NCI-H2029 treated with DMSO at 0.1 percent for 48 hours (cell line): ENCODE measurements at places on chromosomes 6 and 20.

DNA sequence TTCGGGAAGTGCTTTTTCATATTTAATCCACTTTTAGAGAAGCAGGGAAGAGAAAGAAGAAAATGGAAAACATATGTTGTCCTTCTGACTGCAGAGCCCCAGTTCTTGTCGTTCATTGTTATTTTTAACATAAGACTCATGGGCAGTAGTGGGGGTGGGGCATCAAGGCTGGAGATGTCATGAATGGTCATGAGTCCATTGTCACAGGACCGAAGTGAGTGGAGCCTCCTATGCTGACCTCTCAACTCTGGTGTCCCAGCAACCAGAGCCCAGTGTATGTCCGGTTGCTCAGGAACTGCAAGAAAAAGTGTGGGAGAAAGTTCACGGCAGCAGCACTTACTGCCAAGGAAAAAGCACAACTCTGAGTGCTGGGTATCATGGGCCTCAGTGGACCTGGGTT is 108.6 kb downstream of the BANF2 start:
- no peak for DNase-seq

DNA sequence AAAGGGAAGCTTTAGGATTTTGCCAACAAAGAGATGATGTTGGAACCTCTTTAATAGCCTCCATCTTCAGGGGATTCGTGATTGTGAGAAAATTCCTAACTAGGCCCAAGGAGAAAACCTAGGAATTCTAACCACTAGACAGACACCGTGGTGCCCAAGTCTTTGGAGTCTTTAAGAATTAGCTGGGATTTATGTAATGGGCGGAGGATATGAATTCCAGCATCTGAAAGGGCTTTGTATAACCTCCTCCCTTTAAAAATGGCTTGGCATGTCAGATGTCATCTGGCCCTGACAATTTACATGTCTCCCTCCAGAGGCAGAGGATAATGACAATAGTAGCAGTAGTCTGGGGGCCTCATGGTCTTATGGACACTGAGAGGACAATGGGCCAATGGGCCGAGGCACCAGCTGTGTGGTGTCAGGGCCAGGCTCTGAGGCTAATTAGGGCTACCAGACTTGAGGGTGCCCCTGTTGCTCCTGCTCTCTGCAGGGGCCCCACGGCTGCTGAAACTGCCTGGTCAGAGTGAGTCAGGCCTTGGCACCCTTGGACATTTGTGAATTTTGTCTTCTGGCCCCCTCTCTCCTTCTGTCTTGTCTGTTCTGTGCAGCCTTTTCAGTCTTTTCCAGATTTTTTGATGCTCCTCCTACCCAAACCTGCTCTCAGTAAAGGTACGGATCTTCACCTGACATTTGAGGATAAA is 113.9 kb downstream of the EDN1 start:
- DNase-seq: no peak

DNA sequence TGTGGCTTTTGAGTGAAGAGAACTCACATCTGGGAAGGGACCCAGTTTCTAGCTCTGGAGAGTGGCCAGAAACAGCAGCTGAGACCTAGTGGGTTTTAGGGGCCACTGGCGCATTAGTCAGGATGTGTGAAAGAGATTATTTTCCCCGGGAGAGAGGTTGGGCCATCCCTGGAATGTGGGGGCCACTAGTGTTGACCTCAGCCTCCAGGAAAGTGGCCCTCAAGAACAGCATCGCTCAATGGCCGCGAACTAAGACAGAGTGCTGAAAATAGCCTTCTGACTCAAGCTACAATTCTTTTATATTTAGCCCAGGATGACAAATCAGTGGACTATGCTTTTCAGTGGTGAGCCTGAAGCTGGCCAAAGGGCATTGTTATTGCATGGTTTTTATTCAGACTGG is 210.4 kb upstream of the RNF24 start:
- DNase-seq: no peak

GRCh38 chr6:163314791-163315470 is 99.6 kb upstream of the QKI start:
- DNase-seq: no peak

- no peak for DNase-seq
These were observed 10.7 kb downstream of the TGIF2 start for GRCh38 chr20:36584018-36584481.

GRCh38 chr20:58634521-58635278 is 16.4 kb upstream of the STX16 start:
- DNase-seq: no peak

GRCh38 chr20:38001981-38002380 is 31.3 kb downstream of the TTI1 start:
- DNase-seq: no peak

- no peak for DNase-seq
These were observed 510.2 kb upstream of the SULF2 start for GRCh38 chr20:48295445-48295903.

DNA sequence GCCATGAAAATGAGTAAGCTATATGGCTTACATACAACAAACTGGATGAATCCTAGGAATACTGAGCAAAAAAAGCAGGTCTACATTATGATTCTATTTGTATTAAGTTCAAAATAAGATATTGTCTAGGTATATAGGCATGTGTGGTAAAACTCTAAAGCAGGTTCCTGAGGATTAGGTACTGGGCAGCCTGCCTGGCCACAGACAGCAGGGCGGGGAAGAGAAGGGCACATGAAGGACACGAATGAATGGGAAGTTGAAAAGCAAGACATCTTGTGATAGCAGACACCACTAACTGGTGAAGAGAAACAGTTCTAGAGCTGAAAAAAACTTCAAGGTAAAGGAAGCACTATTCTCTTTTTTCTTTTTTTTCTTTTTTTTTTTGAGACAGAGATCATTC is 72.6 kb upstream of the SLC4A11 start:
- DNase-seq: no peak

DNA sequence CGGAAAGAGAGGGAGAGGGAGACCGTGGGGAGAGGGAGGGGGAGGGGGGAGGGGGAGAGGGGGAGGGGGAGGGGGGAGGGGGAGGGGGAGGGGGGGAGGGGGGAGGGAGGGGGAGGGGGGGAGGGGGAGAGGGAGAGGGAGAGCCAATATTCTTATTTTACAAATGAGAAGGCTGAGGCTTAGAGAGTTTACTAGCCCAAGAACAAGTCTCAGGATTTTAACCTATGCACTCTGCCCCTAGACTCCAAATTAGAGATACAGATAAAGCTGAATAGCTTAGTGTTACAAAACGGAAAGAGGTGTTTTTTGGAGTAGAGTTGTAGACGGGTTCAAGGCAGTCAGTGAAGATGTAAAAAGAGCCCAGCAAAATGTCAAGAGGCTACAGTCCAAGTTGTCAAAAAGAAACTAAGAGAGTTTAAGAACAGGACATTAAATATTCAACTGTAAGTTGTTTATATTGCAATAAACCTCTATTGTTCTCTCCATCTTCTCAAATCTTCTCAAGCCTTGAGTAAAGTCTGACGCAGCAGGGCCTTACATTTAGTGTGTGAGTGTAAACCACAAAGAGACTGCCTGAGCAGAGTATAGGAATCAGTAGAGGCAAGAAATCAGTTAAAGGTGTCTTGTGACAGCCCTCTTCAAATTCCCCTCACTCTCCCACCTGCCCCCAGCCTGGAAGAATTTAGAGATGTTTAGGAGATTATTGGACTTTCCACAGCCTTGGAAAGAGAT is 34.9 kb upstream of the AKIRIN2 start:
- DNase-seq: no peak

- DNase-seq: no peak
These were observed 19.9 kb upstream of the BHLHE23 start for GRCh38 chr20:63026582-63027165.

GRCh38 chr6:119552021-119552420 is 202.5 kb upstream of the MAN1A1 start:
- no peak for DNase-seq

GRCh38 chr6:118875672-118876071 is 18.3 kb upstream of the ASF1A start:
- DNase-seq: peak; percentile 87

DNA sequence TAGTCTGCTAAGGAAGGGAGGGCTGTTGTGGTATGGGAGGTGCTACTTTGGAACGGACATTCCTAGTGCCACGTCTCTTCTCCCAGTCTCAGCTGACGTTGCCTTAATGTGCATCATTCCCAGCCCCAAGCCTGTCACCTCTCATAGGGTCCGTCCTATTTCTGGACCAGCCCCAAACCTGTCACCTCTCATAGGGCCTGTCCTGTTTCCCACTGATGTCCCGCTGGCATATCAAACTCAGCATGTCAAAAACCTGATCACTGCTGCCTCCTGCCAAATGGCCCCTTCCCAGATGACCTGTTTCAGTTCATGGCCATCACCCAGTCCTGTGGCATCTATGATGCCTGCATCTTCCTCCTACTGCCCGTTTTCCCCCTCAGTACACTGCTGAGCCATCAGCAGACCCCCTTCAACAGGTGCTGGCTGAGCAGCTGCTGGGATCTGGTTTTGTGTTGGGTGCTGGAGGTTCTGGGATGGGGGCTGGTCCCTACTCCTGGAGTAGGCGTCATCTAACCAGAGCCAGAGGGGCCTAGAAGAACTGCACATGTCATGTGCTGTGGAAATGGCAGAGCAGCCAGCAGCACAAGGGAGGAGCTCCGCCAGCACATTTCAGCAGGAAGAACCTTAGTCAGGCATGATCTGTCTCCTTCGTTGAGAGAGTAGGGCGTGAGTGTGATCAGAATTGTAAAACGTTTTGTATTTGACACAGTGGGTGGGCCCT is 3.3 kb downstream of the ENTPD6 start:
- DNase-seq: no peak

- no peak for DNase-seq
These were observed 40.0 kb downstream of the SLC22A1 start for GRCh38 chr6:160161647-160161986.

GRCh38 chr6:142671791-142672190 is 273.2 kb downstream of the HIVEP2 start:
- no peak for DNase-seq

DNA sequence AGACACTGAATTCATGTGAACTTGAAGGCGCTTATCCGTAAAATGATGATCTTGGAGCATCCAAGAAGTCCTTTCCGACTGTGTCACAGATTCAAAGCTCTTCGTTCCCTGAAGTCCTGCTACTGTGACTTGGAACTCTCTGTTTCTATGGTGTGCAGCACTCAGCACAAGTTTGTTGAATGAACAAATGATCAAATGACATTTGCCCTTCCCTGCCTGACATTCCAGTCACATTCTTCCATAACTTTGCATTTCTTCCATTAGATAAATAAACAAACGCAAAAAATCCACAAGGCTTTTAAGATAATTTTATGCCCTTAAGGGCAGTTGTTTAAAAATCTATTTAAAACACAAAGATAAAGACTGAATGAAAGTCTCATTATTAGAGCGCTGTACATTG is 39.9 kb downstream of the SGK1 start:
- DNase-seq: no peak

- DNase-seq: no peak
These were observed 204.0 kb downstream of the TSHZ2 start for GRCh38 chr20:53176134-53176533.

DNA sequence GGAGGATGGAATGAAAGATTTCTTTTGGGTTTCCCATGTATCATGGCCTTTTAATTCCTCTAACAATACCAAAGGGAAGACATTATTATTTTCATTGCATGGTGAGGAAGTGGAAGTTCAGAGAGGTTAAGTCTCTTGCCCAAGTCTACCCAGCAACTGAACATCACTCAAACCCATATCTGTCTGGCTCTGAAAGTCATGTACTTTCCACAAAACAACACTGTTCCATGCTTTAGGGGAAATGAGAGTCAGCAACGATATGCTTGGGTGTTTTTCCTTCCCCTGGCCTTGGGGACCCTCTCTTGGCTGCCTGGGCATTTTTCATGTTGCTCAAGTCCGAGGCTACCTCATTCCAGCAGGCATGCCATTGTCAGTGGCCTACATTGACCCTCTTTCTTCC is 118.8 kb downstream of the ADTRP start:
- DNase-seq: no peak

GRCh38 chr20:11436113-11436905 is 481.4 kb upstream of the BTBD3 start:
- no peak for DNase-seq

GRCh38 chr20:10649797-10650160 is 24.0 kb downstream of the JAG1 start:
- DNase-seq: no peak

GRCh38 chr6:12586721-12587480 is 129.7 kb upstream of the PHACTR1 start:
- no peak for DNase-seq

DNA sequence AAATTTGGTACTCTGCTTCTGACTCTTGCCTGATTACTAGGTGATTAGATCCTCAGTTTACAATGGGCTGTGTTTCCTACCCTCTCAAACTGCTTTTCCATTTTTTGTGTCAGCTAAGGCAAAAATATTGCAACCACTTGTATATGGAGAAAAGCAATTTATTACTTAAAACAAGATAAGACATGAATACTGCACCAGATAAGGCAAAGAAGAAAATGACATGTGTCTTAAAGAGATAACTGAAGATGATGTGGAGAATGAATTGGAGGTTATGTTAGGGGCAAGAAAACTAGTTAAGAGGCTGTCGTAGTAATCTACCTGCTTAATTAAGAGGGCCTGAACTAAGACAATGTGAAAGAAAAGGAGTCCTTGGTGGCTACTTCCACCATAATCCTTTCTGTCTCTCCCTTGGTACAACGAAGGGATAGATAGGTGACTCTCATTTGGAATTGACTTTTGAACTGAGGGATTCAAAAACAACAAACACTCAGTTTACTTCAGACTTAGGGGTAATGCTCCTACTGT is 16.3 kb upstream of the REV3L start:
- DNase-seq: no peak

DNA sequence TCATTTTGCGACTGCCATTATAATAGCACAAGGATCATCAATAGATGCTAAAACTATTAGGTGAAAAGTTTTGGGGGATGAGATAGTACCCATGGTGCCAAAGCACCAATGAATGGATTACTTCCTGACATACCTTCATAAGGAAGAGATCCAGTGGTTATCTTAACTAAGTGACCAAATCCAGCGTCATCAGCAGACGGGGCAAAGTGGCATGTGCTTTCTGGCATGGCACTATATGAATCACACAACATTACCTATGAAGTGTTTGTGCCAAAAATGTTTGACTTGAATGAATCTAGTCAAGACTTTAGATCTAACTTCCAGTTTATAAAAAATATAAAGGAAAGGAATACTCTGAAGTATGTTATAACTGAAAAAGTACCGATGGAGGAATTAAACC is 10.8 kb downstream of the TRIM26 start:
- no peak for DNase-seq

GRCh38 chr6:41058783-41059181 is 5.8 kb downstream of the APOBEC2 start:
- DNase-seq: no peak

- no peak for DNase-seq
These were observed 231.5 kb upstream of the PLCB4 start for GRCh38 chr20:8837396-8837795.

DNA sequence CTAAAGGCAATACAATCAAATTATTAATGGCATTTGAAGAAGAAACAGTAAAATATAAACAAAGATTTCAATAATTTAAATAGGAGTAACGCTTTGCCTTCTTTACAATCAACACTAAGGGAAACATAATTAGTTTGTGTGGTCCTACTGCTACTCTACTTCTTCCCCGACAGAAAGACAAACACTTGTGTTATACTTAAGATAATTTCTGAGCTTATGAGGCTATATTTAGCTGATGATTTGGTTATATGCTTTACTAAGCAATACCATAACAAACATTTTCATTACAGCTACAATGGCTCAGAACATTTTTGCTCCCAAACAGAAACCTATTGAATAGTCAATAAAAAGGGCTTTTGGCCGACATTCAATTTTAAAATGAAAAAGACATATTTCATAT is 1217.2 kb upstream of the GJE1 start:
- DNase-seq: peak; percentile 57

- DNase-seq: no peak
These were observed 431.6 kb downstream of the GJA1 start for GRCh38 chr6:121867095-121867494.
